ENCODE measurements at places on chromosomes 12 and 14.

GRCh38 chr12:68267892-68268396 lies 14.5 kb upstream of the IL22 start:
- no peak for DNase-seq

DNA sequence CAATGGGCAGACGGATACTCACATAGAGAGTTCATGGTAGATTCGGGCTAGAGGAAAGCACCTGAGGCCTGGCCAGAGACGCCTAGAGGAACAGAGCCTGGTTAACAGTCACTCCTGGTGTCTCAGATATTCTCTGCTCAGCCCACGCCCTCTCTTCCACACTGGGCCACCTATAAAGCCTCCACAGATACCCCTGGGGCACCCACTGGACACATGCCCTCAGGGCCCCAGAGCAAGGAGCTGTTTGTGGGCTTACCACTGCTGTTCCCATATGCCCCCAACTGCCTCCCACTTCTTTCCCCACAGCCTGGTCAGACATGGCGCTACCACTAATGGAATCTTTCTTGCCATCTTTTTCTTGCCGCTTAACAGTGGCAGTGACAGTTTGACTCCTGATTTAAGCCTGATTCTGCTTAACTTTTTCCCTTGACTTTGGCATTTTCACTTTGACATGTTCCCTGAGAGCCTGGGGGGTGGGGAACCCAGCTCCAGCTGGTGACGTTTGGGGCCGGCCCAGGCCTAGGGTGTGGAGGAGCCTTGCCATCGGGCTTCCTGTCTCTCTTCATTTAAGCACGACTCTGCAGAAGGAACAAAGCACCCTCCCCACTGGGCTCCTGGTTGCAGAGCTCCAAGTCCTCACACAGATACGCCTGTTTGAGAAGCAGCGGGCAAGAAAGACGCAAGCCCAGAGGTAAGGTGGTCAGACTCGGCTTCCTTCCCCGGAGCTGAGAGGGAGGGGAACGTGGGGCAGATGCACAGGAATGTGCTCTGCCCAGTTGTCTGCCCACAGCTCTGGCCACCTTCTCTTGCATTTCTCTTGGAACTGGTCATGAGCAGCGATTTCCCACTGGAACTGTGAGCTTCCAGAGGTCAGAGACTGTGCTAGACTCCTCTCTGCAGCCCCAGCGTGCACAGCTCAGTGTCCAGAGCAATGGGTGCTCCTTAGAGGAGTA lies at the start of gene CD4:
TSS of gene CD4 (plus strand) at position 557 of the 953 bp plus-strand sequence. CDS start 10,611 bp downstream, outside the sequence.
- DNase-seq: no peak

- DNase-seq: no peak
Observed at GRCh38 chr12:116517431-116518045, 41.6 kb upstream of the MAP1LC3B2 start.

DNA sequence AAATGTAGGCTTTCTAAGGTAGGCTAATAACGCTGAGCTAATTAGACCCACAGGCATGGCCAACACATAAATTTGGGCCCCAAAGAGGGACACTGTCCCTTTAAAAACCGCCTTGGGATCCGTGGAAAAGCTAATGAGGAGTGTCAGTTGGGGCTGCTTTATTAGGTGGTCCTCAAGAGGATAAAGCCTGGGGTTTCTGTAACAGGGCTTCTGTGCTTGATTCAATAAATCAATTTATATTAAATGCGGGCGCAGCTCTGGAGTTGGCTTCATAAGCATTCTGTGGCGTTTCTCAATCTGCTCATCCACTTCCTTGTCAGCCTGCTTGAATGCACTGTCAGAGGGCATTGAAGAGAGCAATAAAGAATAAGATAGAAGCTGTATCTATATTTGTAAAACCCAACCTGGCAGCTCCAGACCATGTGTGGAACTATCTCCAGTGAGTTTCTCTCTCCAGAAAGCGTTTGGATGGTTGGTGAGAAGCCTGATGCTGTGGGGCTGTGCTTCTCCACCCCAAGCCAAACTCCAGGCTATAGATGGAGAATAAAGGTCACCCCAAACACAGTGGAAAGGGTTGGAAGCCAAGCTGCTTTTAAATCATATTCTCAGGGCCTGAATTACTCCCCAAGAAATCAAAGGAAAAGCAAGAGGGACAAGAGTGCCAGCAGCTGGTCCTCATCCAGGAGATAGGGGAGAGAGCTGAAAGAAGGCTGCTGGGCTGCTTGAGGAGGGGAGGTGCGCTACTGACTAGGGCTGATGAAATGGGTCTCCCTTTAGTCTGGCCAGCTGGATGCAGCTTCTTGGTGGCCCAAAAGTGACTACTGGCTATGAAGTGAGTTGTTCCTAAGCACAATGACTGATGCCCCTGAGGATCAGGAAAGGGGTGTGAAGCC lies 222.0 kb downstream of the PPM1H start:
- no peak for DNase-seq

DNA sequence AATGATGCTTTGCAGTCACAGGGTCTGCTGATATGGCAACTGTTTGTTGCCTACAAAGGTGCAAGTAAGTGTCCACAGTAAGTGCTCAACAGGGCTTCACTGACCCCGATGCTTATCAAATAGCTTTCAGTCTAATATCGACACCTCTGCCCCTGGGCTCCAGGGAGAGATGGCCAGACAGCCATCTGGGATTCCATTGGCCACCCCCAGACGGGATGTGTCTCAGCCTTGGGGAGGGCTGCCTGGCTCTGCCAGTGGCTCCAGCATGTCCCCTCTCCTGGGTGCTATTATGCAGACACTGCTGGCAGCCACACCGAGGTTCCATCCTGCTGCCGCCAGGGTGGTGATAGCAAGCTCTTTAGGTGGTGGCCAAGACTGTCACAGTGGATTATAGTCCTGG lies 57.4 kb downstream of the DGLUCY start:
- no peak for DNase-seq

GRCh38 chr14:61542848-61543790 lies 152.2 kb upstream of the HIF1A start:
- no peak for DNase-seq

DNA sequence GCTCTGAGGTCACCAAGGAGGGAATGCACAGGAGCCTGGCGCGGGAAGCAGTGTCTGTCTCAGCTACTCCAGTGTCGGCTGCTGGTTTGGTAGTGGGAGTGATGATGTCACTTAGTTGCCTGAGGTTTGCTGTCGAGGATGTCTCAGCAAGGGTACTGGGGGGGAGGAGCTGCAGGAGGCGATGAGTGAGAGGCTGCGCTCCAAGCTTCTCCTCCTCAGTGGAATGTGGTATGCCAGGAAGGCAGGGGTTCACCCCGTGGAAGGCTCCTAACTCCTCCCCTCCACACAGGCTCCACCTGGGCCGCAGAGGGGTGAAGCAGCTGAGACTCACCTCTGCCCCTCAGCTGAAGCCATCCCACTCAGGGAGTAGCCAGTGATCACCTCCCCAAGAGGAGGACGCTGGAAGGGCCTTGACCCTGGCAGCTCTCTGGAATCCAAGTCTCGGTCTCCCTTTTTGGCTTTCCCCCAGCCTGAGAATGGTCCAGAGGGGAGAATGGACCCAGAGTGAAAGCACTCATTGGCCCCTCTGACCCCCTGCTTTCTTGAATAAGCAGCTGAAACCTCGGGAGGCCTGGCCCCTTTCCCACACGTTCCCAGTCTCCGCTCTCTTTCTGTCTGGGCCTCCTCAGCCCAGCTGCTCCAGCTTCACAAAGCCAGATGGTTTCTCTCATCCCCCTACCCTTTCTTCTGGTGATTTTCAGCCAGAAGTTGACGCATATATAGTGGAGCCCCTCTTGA lies 178.9 kb upstream of the FKBP4 start:
- no peak for DNase-seq

DNA sequence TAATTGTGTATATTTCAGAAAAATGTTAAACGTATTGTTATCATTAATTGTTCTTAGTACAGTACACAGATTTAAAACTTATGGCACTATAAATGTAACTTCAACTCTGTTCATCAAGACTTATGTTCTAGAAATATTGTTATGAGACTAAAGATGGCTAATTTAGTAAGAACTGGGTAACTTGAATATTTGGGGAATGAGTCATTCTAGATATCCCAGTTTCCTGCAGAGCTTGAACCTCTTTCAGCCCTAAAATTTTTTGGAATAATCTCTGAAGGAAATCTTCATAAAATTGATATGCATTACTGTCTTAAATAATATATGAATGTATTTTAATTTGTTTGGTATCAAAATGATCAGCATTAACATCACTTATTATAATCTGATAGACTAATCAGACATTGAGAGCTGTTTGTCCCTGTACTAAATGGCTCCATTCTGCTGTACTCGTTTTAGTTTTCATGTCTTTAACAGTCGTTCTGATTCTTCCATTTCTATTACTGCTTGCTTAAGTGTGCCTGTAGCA lies 87.1 kb downstream of the VEZT start:
- no peak for DNase-seq

- DNase-seq: peak; percentile 7
Observed at GRCh38 chr14:90050271-90050670, 11.5 kb upstream of the KCNK13 start.

GRCh38 chr12:118126119-118126757 lies 9.7 kb upstream of the PEBP1 start:
- DNase-seq: no peak

DNA sequence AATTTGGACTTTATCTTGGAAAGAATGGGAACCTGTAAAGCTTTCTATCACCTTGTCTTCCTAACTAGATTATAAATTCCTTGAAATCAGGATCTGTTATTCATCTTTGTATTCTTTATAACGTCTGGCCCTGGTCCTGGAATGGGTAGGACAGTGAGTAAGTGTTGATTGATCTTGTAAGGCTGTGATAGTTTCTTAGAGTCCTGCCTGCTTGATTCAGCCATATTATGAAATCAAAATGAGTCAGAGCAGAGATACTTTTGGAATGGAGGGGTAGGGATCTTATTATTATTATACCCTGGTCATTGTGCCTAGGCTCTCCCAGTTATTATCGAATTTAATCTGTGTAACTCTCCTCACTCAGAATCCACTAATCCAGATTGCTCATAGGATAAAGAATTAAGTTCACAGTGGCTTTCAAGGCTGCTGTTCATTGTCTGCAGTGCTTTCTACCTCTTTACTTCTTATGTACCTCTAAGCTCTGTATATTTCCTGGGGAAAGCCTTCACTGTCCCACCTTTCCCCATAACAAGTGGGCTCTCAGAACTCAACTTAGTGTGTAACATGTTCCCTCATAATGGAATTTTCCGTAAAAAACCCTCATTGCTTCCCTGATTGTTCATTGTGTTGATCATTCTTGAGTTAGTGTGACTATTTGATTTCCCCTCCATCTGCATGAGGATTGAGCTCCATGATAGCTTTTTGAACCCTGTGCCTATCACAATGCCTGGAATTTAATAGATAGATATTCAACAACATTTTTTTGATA lies 93.3 kb downstream of the DAAM1 start:
- no peak for DNase-seq

Measured in ecto neural progenitor cell (in vitro differentiated cells).